ENCODE measurements at places on chromosomes 6 and 20.

DNA sequence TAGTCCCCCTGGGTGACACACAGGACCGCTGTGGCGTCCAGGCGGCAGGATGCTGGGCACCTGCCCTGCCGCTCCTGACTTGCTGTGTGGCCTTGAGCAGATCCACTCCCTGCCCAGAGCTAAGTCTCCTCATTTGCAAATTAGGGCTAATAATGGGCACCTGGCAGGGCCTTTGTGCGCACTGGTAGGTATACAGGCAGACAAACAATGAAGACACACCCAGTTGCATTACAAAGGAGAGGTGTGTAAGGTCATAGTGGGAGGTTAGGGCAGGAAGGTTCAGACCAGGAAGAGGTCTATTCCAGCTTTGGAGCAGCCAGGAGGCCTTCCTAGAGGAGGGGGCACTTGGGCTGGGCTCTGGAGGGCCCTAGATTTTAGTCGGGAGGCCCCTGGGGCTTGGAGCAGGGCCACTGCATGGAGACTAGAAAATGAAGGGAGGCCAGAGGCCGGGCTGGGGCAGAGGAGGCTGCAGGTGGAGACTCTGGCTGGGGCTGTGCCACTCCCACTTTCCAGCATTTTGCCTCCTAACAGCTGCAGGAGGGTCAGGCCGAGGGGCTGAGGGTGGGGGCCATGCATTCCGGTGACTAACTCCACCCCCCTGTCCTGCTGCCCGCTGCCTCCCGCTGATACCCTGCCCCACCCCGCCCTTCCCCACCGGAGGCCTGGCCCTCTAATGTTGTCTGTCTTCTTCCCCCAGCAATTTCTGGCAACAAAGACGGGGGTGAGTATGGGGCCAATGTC, 28.5 kb downstream of the MYH7B start:
- no peak for DNase-seq

- DNase-seq = no peak
Observed at GRCh38 chr6:106586815-106587415, 42.4 kb downstream of the RTN4IP1 start.

GRCh38 chr6:118403036-118403435, 145.1 kb upstream of the PLN start:
- DNase-seq = no peak

DNA sequence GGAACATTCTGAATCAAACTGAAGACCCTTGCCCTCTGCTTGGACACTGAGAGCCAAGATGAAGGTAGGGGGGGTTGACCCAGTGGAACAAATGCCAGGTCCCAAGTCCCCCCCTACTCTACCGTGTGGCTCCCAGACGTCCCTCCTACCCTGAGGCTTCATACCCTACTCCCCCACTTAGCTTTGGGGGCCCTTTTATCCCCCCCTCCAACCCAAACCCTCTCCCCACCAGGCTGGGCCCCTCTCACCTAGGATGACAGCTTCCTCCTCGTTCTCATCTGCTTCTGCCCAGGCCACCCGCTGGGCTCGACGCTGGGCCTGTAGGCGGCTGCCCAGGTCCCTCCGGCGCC, 1.5 kb downstream of the DDRGK1 start:
- DNase-seq = no peak

GRCh38 chr6:43873806-43874714, 104.0 kb downstream of the VEGFA start:
- no peak for DNase-seq

- DNase-seq = no peak
Observed at GRCh38 chr6:90202156-90202555, 94.5 kb downstream of the BACH2 start.

DNA sequence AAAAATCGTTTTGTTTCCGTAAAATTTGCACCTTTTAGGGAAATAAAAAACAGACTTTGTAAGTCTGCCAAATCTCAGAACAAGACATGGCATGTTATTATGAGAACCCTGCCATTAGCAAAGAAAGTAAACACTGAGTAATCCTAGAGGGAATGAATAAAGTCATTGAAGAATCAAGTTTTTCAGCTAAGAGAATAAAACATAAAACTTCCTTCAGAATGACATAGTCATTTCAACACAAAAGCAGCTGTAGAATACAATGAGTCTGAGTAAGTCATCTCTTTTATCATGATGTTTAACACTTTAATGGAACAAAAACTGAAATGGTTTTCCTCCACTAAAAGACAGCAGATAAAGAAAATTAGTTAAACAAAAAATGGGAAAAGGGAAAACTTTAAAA, 10.3 kb upstream of the DST start:
- no peak for DNase-seq

DNA sequence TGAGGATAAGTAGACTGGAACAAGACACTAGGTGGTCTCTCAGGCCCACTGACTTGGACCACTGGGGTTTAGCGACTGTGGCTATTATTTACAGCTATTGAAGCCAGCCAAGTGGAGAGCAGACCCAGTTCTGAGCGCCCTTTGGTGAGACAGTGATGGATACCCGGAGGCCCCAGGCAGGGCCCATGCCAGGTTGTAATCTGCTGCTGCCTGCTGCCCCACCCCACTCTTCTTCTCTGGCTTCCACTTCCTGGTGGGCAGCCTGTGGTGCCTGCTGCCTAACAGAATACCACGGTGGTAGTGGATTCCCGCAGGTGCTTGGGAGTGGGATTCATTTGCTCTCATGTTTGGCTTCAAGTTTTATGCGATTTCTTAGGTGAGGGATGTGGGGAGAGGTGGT, 570 bp downstream of the RAB44 start:
- no peak for DNase-seq

- no peak for DNase-seq
Observed at GRCh38 chr6:166595061-166595780, 8.7 kb upstream of the RAMACL start.

DNA sequence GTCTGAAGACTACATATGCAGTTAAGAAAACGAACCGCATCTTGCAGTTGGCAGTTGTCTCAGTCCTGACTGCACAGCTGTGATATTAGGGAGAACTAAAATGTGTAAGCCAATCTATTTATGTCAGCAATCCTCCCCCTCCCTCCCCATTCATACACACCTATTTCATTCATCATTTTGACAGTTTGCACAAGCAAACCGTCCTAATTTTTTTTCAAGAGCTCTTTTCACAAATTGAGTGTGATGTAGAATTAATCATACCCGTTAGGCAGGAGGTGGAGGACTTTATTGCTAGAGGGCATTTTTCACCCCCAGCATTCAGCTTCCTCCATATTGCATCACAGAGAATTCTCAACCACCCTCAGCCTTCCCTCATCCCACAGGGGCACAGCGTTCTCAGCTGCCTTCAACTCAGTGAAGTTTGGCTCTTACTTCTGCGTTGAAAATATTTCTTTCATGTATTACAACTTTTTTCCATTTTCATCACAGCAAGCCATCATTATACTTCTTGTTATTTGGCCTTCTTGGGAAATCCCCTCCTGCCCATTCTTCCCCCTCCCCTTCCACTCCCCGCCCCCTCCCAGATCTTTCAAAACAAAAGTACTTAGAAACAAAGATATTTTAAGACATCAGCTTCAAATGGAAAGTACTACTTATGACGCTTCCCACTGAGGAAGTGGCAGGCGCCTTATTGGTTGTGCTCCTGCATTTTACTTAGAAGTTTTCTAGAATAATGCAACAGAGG, 37.5 kb downstream of the NOX3 start:
- DNase-seq = no peak

DNA sequence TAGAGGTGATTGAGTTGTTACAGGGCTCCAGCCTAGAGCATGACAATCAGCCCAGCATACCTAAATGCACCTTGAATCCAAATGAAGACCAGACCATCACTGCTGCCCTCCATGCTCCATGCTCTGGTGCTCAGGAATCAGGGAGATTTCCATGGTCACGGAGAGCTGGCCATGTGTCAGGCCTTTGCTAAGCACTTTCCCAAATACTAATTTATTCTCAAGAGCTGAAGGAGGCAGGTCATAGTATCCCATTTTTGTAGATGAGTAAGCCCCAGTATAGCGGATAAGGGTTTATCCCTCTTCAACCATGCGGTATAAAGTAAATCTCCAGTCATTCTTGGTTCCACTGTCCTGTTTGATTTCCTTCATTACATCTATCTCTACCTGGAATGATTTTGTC, 240.8 kb downstream of the TFAP2A start:
- DNase-seq = no peak

DNA sequence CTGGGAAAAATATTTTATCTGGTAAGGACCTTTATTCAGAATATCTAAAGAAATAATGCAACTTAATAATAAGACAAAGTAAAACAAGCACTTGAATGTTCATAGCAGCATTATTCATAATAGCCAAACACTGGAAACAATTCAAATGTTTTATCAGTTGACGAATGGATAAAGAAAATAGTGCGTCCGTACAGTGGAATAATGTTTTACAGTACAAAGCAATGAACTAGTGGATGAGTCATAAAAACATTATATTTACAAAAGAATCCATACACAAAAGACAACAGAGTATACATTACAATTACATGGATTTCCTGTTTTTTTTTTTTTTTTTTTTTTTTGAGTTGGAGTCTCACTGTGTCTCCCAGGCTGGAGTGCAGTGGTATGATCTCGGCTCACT, 12.7 kb downstream of the SMAP1 start:
- DNase-seq = no peak

- no peak for DNase-seq
Observed at GRCh38 chr20:15794409-15794808, 778.8 kb downstream of the KIF16B start.

DNA sequence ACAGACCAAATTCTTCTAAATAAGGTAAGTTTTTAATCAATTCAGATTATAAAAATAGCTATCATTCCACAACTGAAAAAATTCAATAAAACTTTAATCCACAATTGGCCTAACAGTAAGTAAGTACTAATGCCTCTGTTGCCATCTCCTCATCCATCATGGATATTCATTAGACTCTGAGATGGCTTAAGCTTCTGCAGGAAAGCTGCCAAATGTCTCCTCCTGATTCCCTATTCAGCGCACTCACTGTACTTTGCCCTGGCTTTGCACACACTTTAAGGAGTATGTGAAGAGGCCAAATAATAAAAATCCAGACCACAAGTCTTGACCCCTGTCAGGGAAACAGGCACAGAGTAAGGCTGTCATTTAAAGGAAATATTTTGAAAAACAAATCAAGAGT, 23.6 kb downstream of the PGM3 start:
- DNase-seq = no peak

DNA sequence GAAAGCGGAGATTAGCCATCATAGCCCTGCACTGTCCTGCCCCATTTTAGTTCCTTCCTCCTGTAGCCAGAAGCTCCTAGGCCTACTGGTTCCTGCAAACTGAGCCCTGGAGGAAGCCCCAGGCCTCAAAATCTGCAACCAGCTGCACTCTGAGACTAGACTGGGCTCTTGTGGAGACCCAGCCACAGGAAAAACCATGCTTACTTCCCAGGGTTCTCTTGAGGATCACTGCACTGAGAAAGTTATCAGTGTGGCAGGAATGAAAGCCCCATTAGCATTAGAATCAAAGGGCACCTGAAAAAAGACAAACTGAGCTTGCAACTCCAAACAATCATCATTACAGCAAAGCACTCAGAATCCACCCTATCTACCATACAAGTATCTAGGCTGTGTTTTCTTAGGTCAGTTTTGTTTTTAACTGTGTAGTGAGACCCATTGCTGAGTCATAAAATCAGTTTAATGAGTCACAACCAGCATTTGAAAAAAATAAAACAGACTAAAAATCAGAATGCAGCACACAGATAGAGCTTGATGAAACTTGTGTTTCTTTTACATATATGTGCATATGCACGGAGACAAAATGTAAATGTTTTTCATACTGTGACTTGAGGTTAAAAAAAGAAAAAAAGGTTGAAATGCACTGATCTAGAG, 91.0 kb downstream of the UNC5CL start:
- no peak for DNase-seq

DNA sequence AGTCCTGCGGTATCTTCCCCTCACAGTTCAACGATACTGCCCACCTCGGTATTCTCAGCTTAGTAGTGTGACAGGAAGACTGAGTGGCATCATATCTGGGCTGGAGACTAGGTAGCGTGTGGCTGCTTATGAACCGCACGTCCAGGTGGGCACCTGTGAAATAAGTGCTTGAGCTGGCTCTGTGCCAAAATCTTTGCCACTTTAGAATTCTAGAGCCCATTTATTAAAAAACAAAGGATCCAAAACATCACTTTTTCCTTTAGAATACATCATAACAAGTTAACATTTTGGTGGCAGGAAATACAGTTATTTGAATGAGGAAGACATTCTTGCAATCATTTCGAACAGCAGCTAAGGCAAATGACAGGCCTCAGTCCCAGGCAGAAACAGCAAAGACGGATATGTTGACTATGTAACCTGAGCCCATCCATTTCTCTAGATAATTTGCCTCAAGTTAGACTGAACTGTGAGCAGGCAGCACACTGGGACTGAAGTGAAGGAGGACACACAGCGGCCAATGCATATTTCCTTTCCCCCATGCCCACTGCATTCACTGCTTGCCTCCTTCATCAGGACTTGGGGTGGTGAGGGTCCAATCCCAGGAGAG, 136.6 kb downstream of the GMDS start:
- no peak for DNase-seq

GRCh38 chr20:58896820-58897219, 44.3 kb downstream of the GNAS start:
- no peak for DNase-seq

DNA sequence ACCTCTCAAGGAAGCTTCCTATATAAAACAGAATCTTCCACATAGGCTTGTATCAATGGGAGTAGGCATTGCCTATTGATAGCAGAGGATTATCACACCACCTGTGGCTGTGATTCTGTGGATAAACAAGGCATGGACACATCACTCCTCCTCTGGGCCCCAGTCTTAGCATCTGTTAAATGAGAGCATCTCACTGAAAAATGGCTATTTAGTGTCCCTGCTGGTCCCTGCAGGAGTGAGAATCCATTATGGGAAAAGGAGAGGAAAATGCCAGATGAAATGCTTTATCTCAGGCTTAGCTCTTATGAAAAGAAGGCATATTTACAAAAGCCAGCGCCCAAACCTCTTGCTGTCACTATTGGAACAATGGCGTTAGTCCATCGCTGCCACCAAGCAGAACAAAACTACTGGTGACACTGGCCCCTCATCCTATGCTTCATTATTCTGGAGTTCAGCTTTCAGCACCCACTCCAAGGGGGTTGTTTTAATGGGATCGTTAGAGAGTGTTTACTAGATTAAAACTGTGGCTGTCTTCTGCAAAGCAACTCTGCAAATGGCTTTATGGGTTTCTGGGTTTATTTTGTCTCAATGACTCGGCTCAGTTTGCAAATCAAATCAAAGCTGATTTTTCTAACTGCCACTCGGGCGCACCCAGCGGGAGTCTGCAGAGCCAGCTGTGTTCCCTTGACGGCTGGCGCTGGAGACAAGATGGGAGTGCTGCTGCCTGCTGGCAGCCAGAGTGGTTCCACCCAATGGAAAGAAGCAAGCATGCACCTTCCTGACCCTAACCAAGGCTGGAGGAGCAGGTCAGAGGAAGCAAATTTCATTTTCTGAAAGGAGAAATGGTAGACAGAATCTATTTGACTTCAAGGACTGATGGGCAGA, 658.8 kb upstream of the CHD6 start:
- DNase-seq = no peak

- DNase-seq = no peak
Observed at GRCh38 chr6:90177544-90178383, 118.9 kb downstream of the BACH2 start.
